ENCODE measurements at places on chromosomes 4 and X.
A peak's percentile ranks its signal among the peaks of the same experiment; 100 is the strongest.

DNA sequence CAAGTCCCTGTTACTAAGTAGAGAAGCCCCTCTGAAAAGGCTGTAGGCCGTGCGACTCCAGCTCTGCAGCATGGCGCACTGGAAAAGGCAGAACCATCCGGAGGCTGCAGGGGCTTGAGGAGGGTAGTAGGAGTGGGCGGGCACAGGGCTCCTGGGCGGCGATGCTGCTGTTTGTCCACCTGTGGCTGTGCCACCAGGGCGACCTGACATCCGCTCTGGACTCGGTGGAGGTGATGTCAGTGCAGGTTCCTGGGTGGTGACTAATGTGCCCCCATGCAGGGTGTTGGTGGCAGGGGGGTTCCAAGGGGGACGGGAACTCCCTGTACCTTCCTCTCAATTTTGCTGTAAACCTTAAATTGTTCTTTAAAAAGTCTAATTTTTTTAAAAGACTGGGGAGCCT lies 58.3 kb downstream of the PCGF3 start:
- DNase-seq = no peak

GRCh38 chr4:102860611-102861324 lies 8.0 kb upstream of the CISD2 start:
- DNase-seq = no peak

- no peak for DNase-seq
These were observed 25.3 kb downstream of the CPE start for GRCh38 chr4:165404080-165404479.

- DNase-seq = no peak
These were observed 622.0 kb downstream of the CENPC start for GRCh38 chr4:66923081-66923865.

DNA sequence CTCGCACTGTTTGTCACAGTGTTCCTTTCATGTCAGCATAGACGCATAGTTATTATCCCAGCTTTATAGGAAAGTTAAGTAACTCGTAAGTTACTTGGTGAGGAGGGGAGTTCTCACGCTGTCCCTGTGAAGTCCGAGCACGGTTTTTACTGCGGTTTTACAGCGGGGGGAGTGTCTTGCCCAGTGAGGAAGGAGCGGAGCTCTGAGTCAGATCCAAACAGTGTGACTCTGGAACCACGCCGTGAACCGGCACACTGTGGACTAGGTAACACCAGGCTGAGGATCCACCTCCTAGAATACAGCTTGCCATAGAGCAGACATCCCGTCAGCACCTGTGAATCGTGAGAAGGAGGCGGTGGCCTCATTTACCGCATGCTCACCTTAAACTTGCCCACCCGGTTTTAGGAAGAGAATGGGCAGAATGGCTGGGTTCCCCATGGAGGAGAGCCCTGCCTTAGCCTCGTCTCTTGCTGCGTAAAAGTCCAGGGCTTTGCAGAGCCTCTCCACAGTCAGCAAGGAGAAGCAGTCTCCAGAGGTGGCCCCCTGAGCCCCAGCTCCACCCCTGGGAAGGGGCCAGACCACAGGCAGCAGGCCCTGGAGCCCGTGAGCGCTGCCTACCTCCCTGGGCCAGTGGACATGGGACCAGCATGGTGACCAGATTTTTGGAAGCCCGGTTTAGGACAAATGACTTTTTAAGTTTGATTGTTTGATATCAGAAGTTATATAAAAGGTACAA lies 40.2 kb upstream of the HGFAC start:
- DNase-seq = no peak

GRCh38 chrX:40266490-40267333 lies 169.0 kb upstream of the BCOR start:
- peak; percentile 83 for DNase-seq

DNA sequence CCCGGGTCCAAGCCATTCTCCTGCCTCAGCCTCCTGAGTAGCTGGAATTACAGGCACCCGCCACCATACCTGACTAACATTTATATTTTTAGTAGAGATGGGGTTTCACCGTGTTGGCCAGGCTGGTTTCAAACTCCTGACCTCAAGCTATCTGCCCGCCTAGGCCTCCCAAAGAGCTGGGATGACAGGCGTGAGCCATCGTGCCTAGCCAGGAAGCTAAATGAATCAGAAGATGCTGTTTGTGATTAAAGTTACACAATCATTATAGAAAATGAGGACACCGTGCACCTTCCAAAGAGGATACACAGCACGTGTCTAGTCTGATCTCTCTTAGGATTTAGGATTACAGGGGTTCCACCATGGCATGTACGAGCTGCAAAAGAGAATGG lies 99.6 kb downstream of the DHRSX start:
- no peak for DNase-seq

DNA sequence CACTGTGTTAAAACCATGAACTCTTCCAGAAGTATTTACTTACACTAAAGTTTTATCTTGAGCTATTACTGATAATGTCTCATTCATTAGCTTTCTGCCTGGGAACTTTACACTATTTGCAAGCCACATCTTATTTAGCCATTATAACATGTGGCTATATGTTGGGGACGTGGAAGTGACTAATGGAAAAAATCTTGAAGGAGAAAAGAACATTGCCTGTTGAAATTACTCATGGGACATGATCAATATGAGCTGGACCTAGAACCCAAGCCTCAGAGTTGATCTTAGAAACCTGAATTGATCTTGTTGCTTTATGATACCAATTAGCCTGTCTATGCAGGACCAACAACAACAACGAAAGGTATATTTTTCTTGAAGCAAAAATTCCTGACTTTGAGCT lies 22.5 kb upstream of the ARHGAP6 start:
- no peak for DNase-seq

DNA sequence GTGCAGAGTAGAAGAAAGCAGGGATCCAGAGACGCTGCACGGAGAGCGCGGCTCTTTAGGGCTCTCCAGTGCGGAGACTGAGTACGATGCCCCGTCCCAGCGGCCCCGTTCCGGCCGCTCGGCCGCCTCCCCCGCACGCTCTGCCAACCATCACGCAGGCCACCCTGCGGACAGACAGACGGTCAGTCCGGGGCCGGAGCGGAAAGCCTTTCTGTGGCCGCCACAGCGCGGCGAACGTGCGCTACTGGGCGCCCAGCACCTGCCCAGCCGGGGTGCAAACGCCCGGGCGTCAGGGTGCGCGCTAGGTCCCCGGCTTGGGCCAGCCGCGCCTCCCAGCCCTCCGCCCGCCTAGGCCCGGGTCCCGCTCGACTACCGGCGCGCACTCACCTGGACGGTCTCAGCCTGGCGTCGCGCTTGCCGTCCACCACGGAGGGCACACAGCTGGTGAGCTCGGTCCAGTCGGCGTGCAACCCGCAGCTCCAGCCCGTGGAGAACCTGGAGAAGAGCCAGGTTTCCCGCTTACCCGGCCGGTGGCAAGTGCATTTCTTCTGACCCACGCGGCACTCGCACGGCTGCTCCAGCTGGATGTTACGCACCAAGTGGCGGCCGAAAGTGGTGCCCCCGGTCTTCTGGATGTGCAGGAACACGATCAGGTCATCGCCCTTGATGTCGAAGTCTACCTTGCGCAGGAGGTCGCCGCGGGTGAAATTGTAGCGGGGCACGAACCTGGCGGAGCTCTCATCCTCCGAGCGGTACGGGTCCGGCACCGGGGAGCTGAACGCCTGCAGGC lies 1.8 kb downstream of the HS6ST2 start:
- no peak for DNase-seq

DNA sequence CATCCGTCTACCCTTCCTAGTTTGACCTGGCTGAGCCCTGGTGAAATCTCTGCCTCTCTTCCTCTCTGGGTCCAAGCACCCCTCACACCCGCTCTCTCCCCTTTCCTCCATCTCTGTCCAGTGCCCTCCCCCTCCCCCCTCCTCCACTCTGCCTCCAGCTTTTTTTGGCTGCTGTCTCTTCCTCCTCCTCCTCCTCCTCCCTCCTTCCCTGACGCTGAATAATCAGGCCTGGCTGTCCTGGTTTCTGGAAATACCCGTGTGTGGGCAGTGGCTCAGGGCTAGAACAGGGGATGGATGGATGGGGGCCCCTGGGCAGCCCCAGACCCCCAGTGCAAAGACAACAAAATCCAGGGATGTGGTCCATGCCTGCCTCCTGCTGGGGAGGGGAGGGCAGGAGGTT lies 4.7 kb upstream of the SYP start:
- no peak for DNase-seq

DNA sequence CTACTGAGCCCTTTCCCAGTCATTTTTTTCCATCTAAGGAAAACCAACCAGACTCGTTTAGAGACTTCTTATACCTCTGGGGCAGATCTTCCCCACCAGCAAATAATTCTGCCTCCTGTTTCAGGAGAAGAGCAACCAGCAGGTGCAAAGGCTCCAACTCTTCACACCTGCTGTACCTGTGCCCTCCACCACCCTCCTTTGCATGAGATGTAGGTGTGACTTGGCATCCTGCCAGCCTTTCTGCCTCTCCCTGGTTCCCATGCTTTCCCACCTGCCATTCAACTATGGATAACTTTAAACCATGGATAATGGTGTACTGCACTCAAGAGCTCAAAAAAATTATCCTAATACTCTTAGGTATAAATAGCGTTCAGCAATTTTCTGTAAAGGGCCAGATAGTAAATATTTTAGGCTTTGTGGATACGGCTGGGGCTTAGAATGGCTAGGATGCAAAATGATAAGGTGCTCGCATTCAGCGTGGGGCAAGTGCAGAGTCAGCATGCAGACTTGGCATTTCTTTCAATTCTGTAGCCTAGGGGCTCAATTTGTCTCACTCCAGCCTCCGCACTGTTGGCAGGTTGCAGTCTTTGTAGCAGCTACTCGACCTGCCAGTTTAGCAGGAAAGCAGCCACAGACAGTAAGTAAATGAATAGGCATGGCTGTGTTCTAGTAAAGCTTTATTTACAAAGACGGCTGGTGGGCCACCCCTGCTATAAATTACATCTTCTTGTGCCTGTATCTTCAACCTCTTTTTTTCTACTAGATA lies 79.8 kb downstream of the HCCS start:
- no peak for DNase-seq

GRCh38 chr4:48813964-48814363 lies 16.9 kb upstream of the OCIAD1 start:
- DNase-seq = no peak

GRCh38 chrX:1455948-1456280 lies 3.2 kb upstream of the ASMTL start:
- DNase-seq = no peak

- no peak for DNase-seq
These were observed 3.4 kb downstream of the NDP start for GRCh38 chrX:43969504-43970501.

GRCh38 chrX:77009691-77010090 lies 437.5 kb upstream of the FGF16 start:
- no peak for DNase-seq

DNA sequence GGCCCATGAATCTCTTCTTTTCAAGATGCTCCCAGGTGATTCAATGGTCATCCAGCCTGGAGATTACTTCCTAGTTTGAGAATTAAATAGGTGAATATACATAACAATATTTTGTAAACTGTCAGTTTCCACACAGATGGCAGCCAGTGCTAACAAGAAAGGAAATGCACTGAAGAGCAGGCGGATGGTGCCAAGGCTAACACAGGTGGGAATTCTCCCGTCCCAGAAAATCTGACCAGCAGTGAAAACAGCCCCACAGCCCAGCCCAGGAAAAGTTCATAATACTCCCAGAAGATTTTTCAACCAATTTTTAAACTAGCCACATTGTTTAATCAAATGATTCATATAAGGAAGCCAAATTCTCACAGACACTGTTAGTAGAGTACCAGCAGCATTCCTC lies 387.2 kb upstream of the GATB start:
- DNase-seq = no peak

DNA sequence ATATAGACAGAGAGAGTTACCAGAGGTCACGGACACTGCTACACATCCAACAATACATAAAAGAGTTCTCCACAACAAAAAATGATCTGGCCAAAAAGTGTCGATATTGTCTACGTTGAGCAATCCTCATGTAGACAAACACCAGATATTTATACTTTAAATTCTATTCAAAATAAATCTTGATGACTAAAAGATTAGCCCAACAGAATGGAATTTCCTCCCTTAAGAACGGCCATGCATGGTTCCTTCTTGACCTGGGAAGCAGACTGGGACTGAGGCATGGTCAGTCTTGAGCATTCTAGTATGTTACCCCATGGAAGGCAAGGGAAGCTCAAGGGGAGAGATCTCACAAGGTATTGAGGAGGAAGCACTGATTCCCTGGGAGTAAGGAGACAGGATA lies 43.5 kb downstream of the LHFPL1 start:
- no peak for DNase-seq

DNA sequence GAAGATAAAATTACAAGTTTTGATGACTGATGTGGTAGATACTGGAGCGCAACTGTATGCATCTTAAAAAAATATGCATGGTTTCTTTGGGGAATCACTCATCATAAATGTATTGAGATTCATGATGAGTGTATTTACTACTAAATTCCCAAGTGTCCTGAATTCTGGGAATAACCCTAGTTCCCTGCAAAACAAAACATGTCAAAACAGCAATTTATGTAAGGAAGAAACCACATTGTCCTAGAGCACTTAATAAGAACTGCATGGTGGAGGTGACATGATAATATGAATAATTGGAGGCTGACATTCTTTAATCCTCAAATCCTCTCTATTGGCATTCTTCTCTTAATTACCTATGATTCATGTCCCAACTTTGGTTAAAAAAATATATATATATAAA lies 1804.7 kb downstream of the STIM2 start:
- no peak for DNase-seq

DNA sequence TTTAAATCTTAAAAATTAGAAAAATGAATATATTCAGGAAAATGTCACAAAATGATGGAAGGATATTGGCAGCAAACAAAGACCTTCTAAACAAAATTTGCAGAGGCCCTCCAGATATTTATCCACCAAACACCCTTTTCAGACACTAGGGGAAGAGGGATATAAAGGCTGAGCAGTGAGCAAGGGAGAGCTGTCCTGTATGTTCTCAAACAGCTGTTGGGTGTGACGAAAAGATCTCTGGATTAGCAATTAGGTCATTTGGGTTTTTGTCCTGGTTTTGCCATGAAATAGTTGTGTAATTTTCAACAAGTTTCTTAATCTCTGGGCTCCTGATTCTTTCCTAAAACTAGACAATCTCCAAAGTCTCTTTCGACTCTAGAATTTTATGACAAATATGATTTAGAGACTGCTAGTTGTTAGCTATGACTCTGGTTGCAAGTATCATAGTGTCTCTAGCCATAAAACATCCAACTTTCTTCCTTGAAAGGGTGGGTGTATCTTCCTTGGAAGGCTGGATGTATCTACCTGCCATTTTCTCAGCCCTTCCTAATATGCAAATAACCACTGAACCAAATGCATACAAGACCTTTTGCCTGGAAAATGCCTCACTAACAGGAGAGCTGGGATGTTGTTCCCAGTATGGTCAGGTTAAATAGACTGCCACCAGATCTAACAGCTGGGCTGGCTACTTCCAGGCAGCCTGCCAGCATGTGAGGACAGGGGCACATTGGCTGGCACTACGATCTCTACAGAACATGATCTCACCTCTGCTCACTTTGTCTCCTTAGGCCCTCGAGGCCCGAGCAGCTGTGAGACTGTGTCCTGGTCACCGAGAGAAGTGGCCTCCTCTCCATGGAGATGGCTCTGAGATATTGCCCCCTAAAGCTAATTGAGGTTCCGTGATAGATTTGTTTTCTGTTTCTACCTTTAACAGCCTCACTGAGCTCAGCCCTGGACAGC lies 225.5 kb upstream of the JADE1 start:
- DNase-seq = no peak

Data from left forelimb (tissue), 1 donor.